ENCODE measurements at places on chromosomes 7 and 10.

DNA sequence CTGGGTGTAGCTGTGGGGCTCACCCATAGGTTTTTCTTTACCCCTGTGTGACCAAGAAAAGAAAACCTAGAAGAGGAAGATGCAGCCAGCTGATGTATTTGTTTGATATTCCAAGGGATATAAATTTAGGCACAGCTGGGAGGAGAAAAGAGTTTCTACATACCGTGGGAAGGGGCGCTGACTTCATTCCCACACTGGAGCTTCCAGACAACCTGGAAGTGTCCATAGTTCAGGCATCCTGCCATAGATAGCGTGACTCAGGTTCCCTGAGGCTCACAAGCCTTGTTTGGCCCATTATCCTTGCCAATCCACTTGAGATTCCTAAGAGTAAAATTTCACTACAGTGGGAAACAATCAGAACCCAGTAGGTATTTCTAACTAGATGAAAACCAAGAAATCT lies 371.7 kb upstream of the NRP1 start:
- no peaks in the 10 kb centered on the region for H3K36me3 ChIP-seq
- H3K27me3 ChIP-seq, result peaks cover 8% of the 10 kb centered on the region
- no peak overlapping the region for H3K27ac ChIP-seq
- no peak overlapping the region for H3K4me3 ChIP-seq
- no peak for DNase-seq

GRCh38 chr10:71319800-71320392 lies 837 bp downstream of the SLC29A3 start:
- H3K27ac ChIP-seq, result peak overlapping the region; percentile 75
- no peak for DNase-seq
- H3K36me3 ChIP-seq, result peaks cover 13% of the 10 kb centered on the region
- peak overlapping the region; percentile 87 for H3K4me3 ChIP-seq
- peaks cover 2% of the 10 kb centered on the region for H3K27me3 ChIP-seq

- peaks cover 6% of the 10 kb centered on the region for H3K4me1 ChIP-seq
- DNase-seq, result peak; percentile 63
- H3K4me3 ChIP-seq, result no peak overlapping the region
- no peaks in the 10 kb centered on the region for H3K36me3 ChIP-seq
- no peak overlapping the region for H3K27ac ChIP-seq
- H3K27me3 ChIP-seq, result peaks cover 15% of the 10 kb centered on the region
Measured at GRCh38 chr7:70829221-70830059, 302.5 kb upstream of the GALNT17 start.

GRCh38 chr7:38781991-38782390 lies 127.0 kb downstream of the VPS41 start:
- DNase-seq, result no peak
- no peaks in the 10 kb centered on the region for H3K4me1 ChIP-seq
- H3K36me3 ChIP-seq, result peaks cover 10% of the 10 kb centered on the region
- no peak overlapping the region for H3K4me3 ChIP-seq
- no peak overlapping the region for H3K27ac ChIP-seq
- H3K27me3 ChIP-seq, result no peaks in the 10 kb centered on the region

DNA sequence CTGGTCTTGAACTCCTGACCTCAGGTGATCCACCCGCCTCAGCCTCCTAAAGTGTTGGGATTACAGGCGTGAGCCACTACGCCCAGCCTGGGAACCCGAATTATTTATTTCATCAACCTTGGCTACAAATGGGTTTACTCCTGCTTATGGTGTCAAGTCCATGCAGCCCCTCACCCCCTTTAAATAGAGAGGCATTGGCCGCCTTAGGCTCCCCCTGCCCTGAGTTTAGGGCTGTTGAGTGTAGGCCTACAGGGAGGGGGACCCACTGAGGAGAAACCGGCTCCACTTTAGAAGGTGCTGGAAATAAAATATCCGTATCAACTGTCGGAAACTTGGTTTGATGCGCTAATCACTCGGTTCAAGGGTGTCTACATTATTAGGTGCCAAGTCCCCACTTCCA lies 8.7 kb upstream of the SP8 start:
- peaks cover 3% of the 10 kb centered on the region for H3K36me3 ChIP-seq
- H3K27ac ChIP-seq, result no peak overlapping the region
- no peak overlapping the region for H3K4me3 ChIP-seq
- DNase-seq, result no peak
- H3K27me3 ChIP-seq, result peaks cover 82% of the 10 kb centered on the region
- peaks cover 20% of the 10 kb centered on the region for H3K4me1 ChIP-seq

DNA sequence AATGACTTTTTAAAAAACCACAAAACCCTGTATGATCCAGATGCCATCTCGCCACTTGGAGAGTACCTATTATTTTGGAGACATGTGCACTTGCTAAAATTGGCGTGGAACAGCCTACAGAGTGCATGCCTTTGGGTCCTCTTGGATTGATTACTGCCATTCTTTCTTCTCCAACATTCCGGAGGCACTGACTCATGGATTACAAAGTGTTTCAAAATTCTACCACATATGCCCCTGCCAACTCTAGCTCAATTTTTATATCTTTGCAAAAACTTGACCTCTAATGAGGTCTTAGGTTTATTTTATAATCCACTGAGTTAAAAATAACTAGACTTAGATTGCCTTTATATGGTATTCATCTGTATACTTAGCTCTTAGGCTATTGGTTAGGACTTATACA lies 55.8 kb upstream of the KIF5B start:
- no peak overlapping the region for H3K27ac ChIP-seq
- no peak for DNase-seq
- no peak overlapping the region for H3K4me3 ChIP-seq
- no peaks in the 10 kb centered on the region for H3K4me1 ChIP-seq
- H3K27me3 ChIP-seq, result peaks cover 13% of the 10 kb centered on the region

DNA sequence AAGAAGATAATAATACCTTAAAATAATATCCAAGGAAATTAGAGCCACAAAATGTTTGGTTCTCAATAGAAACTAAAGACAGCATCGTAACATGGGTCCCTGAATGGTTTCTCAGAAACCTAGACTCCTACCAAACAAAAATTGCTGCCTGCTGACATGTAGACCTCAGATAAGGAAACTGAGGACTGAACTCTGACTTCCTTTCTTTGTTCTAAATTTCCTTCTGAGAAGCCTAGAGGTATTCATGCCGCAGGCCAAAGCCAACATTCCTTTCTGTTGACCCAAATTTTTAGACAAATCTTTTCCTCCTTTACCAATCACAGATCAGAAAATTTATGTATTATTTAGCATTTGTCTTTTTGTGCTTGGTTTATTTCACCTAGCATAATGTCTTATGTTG lies 816.7 kb upstream of the PHF14 start:
- no peak overlapping the region for H3K27ac ChIP-seq
- no peaks in the 10 kb centered on the region for H3K27me3 ChIP-seq
- no peak for DNase-seq

DNA sequence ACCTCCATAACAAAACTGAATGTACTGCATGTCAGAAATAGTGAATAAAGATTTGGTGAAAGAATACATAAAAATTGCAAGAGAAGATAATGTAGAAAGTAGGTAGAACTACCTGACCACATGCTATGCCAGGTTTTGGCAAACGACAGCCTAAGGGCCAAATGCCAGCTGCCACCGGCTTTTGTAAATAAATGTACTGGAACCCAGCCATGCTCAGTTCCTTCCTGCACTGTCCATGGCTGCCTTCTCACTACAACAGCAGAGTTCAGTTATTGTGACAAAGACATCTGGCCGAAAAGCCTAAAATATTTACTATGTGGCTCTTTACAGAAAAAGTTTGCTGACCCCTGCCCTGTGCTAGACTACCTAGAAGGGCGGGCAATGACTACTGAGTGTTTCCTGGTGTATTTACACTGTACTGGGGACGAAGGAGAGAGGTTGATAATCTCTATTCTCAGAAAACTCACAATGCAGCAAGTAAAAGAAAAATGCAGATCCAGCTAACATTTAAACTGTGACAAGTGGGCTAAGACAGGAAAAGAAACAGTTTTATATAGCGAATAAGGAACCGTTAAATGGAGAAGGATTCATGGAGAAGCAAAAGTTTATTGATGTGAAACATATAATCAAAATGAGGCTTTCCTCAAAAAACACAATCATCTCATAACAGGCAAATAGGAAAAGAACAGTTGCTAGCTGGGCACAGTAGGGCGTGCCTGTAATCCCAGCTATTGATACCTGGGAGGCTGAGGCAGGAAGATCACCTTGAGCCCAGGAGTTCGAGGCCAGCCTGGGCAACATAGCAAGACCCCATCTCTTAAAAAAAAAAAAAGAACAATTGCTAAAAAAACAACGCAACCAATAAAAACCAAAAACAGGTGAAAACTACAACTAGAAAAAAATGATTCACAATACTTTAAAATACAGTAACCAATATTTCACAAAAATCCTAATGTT lies 13.7 kb downstream of the KIN start:
- peaks cover 3% of the 10 kb centered on the region for H3K4me1 ChIP-seq
- H3K27me3 ChIP-seq, result no peaks in the 10 kb centered on the region
- no peak overlapping the region for H3K4me3 ChIP-seq
- no peak overlapping the region for H3K27ac ChIP-seq

DNA sequence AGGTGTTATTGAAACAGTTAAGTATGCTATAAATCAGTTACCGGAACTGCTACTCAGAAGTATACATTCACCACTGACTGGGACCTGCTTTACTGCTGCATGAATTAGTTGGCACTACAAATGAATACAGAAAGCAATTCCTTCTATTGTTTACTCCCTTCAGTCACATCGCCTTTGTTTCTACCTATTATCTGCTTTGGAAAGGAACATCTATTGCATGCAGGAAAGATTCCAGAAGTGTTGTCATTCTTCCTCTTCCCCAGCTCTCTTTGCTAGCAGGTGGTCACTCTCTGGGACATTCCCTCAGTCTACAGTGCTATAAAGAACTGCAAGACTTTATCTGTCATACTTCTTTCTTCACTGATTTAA lies 131.3 kb downstream of the ANK3 start:
- no peaks in the 10 kb centered on the region for H3K27me3 ChIP-seq
- no peaks in the 10 kb centered on the region for H3K36me3 ChIP-seq
- H3K4me3 ChIP-seq, result no peak overlapping the region
- no peak overlapping the region for H3K27ac ChIP-seq
- peaks cover 1% of the 10 kb centered on the region for H3K4me1 ChIP-seq

DNA sequence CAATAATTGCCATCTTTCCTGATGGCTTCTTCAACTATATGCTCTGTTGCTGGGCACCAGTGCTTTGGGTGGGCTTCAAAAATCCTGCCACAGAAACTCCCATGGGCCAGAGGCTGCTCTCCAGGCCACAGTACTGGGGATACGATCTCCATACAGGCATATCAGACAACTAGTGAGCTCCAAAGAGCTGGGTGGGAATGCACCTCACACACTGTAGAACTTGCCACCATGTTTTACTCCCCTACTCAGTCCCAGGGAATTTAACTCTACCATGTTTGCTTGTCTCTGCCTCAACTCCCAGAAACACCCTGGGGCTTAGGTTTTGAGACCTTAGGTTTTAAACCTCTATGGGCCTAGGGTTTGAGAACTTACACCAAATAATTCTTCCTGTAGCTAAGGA lies 20.5 kb upstream of the TRUB1 start:
- H3K27me3 ChIP-seq, result peaks cover 6% of the 10 kb centered on the region
- DNase-seq, result no peak

GRCh38 chr10:69439350-69439739 lies 11.9 kb upstream of the TSPAN15 start:
- no peak for DNase-seq
- no peak overlapping the region for H3K27ac ChIP-seq
- no peaks in the 10 kb centered on the region for H3K36me3 ChIP-seq
- H3K4me1 ChIP-seq, result no peaks in the 10 kb centered on the region
- H3K27me3 ChIP-seq, result peaks cover 10% of the 10 kb centered on the region
- no peak overlapping the region for H3K4me3 ChIP-seq

- DNase-seq, result no peak
- no peaks in the 10 kb centered on the region for H3K4me1 ChIP-seq
- H3K27me3 ChIP-seq, result no peaks in the 10 kb centered on the region
- H3K27ac ChIP-seq, result no peak overlapping the region
Measured at GRCh38 chr7:82122275-82122674, 321.3 kb downstream of the CACNA2D1 start.

- no peak overlapping the region for H3K4me3 ChIP-seq
- DNase-seq, result no peak
- H3K27me3 ChIP-seq, result no peaks in the 10 kb centered on the region
- H3K36me3 ChIP-seq, result no peaks in the 10 kb centered on the region
Measured at GRCh38 chr7:15199482-15199881, 296.9 kb upstream of the DGKB start.

GRCh38 chr10:60043561-60044241 lies 137.3 kb upstream of the CCDC6 start:
- no peak overlapping the region for H3K27ac ChIP-seq
- no peak for DNase-seq
- no peaks in the 10 kb centered on the region for H3K36me3 ChIP-seq
- H3K4me1 ChIP-seq, result no peaks in the 10 kb centered on the region

- H3K36me3 ChIP-seq, result no peaks in the 10 kb centered on the region
- no peak overlapping the region for H3K4me3 ChIP-seq
- no peak for DNase-seq
Measured at GRCh38 chr7:40288827-40289226, 154.0 kb downstream of the SUGCT start.

DNA sequence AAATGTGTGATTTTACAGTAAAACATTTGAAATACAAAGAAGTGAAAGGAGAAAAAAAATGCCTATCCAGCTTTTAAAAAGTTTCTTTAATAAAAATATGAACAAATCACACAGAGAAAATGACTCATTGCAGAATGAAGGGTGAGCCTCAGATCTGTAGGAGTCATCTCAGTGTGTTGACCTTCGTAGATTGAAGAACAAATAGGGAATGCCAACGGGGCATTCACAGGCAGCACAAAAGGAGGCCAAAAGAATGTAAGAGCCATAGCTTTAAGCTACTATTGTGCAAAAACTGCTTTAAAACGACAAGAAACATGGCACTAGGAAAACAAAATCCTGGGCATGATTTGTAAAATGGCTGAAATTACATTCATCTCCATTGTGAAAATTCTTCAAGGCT lies 782.7 kb upstream of the CELF2 start:
- H3K27me3 ChIP-seq, result peaks cover 13% of the 10 kb centered on the region
- H3K36me3 ChIP-seq, result no peaks in the 10 kb centered on the region
- no peaks in the 10 kb centered on the region for H3K4me1 ChIP-seq
- H3K4me3 ChIP-seq, result no peak overlapping the region
- no peak overlapping the region for H3K27ac ChIP-seq
- DNase-seq, result no peak

GRCh38 chr7:2698581-2699288 lies 10.7 kb downstream of the AMZ1 start:
- peaks cover 23% of the 10 kb centered on the region for H3K4me1 ChIP-seq
- peaks cover 16% of the 10 kb centered on the region for H3K27me3 ChIP-seq
- H3K4me3 ChIP-seq, result peak overlapping the region; percentile 21

- no peak overlapping the region for H3K4me3 ChIP-seq
- DNase-seq, result no peak
- no peaks in the 10 kb centered on the region for H3K27me3 ChIP-seq
- no peaks in the 10 kb centered on the region for H3K4me1 ChIP-seq
- no peaks in the 10 kb centered on the region for H3K36me3 ChIP-seq
Measured at GRCh38 chr7:57641521-57642067, 191.6 kb downstream of the ZNF716 start.

DNA sequence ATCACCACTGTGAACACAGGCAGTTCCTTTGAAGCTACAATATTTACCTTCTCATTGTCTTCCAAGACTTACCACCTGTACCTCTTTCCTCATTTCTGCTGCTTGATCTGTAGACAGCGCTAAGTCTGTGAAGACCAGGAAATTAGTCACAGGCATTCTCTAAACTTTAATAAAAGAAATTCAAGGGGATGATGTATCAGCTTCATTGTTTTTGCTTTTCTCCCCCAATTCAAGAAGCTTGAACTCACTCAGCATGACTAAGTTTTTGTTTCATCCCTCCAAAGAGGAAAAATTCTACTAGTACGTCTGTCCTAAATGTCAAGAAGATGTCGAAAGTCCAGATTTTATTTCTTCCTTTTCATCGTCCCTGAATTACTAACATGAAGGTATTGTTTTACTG lies 75.3 kb upstream of the PPP1R9A start:
- H3K27me3 ChIP-seq, result no peaks in the 10 kb centered on the region
- no peak overlapping the region for H3K4me3 ChIP-seq
- no peaks in the 10 kb centered on the region for H3K36me3 ChIP-seq
- H3K27ac ChIP-seq, result no peak overlapping the region
- DNase-seq, result no peak

All from activated naive CD8-positive, alpha-beta T cell treated with anti-CD3 and anti-CD28 coated beads, Interleukin-2, amount 50 U/mL, for 24 hours (primary cell).